ENCODE measurements at places on chromosomes 4 and X.

- DNase-seq: no peak
These were observed 78.5 kb downstream of the PRDM5 start for GRCh38 chr4:120843849-120844527.

- no peak for DNase-seq
These were observed 82.4 kb upstream of the CLCN4 start for GRCh38 chrX:10074241-10074941.

GRCh38 chr4:93649828-93650227 is 178.7 kb upstream of the ATOH1 start:
- DNase-seq: no peak

DNA sequence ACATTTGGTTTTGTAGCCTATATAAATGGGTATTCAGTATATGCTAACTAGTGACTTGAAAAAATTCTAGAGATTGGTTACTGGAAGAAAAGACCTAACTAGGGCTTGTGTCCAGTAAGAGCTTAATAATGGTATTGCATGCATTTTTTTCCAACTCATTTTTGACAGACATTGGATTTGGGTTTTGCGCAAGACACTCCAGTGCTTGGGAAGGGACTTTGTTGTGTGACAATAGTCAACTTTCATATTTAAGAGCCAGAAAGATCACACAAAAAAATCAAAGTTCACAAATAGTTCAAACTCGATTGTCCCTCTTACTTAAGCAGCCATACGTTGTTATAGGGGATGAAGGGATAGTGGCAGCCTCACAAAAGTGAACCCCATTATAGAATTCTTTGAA is 1.2 kb upstream of the HSD17B11 start:
- DNase-seq: no peak

GRCh38 chr4:21680326-21680898 is 268.2 kb downstream of the KCNIP4 start:
- no peak for DNase-seq

- peak; percentile 40 for DNase-seq
These were observed 263.8 kb upstream of the RPS6KA3 start for GRCh38 chrX:20530406-20530921.

DNA sequence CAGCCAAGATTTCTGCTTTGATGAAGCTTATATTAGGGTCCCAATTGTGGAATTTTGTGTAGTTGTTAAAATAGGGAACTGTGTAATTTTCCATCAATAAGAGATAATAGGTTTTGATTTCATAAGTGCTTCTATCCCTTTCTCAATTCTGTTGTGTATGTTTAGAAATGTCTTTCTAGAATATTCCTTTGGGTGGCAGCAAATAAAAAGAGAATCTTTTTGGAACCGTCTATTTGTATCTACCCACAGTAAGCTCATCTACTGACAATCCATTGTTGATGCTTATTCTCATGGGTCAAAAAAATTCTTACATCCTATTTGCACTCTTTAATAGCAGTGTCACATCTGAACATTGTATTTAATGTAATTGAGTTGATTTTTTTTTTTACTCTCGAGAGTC is 61.7 kb downstream of the TMA16 start:
- DNase-seq: peak; percentile 16

DNA sequence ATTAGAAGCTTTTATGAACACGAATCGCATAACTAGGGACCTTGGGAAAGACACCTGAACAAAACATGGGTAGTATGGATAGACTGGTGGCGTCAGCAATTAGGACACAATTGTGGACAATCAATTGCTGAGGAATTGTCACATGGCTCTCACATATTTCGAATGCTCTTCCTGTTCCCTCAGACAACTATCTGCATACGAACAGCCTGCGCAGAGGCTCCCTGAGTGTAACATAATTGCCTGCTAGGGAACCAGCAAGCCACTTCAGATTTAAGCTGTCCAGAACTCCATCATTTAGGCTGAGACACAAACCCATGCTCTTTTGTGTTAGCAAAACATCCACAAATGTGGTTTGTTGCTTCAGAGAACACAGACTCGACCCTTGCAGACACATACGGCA is 160.8 kb downstream of the MGST2 start:
- DNase-seq: no peak

DNA sequence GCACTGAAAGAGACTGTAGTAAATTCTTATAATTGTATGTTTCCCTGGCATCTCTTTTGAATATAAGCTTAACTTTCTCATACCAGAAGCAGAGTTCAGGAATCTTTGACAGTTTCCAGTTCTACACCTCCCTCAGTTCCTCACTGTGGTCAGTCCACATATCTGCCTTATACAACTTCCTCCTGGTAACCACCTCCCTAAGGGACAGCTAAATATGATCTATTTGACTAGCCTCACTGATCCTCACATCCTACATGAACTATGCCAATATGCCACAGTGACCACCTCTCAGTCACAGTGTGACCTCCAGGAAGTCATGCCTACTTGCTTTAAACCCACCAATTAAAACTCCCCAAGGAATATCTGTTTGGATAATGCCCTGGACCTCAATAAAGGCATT is 51.6 kb upstream of the HDAC8 start:
- DNase-seq: no peak

- no peak for DNase-seq
These were observed 72.0 kb upstream of the IL13RA2 start for GRCh38 chrX:115089419-115089818.

- no peak for DNase-seq
These were observed 6.5 kb downstream of the TIFA start for GRCh38 chr4:112279025-112279881.

GRCh38 chrX:143873343-143873742 is 10.5 kb upstream of the UBE2NL start:
- no peak for DNase-seq

DNA sequence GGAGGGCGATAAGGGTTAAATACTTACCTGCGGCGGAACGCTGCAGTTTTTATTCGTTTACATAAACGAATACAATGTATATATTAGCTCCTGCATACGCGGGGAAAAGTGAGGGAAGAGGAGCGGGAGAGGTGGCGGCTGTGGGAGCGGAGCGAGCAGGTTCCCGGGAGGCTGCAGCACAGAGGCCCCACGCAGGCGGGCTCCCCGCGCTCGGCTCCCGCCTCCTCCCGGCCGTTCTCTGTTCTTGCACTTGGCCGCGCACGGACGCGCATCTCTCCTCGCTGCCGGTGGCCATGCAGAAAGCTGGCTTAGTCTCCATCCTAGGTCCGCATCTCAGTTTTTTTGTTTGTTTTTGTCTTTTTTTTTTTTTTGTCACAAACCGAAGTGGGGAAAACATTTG is 340.4 kb upstream of the FAT1 start:
- no peak for DNase-seq

- DNase-seq: no peak
These were observed 753.3 kb downstream of the ADGRL3 start for GRCh38 chr4:61953386-61953785.

- DNase-seq: no peak
These were observed 32.6 kb downstream of the ABHD18 start for GRCh38 chr4:127997534-127998388.

- DNase-seq: no peak
These were observed 16.6 kb upstream of the UGT2B17 start for GRCh38 chr4:68592673-68593072.

- no peak for DNase-seq
These were observed at the start of gene TMEM271 for GRCh38 chr4:576245-576821. TSS of gene TMEM271 (minus strand) at chr4:576295. CDS start at chr4:576062, 233 bp downstream.

DNA sequence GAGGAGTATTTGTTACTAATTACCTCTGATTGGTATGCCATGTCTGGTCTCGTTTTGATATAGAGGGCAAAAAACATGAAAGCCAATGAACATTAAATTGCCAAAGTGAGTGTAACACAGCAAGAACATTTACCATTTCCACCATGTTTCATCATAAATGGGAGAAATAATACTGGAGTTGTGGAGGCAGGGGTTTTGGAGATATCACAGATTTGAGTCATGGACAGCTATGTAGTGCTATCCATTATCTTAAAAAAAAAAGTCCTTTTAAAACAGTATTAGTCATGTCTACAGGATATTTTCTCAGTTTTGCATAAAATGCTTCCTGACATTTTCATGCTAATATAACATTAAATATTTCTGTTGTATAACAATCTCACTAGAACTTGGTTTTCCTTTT is 301.2 kb downstream of the IL1RAPL1 start:
- DNase-seq: no peak

GRCh38 chr4:25484243-25484721 is 107.2 kb downstream of the ANAPC4 start:
- DNase-seq: peak; percentile 89

GRCh38 chr4:48190839-48191238 is 56.8 kb upstream of the TXK start:
- no peak for DNase-seq

DNA sequence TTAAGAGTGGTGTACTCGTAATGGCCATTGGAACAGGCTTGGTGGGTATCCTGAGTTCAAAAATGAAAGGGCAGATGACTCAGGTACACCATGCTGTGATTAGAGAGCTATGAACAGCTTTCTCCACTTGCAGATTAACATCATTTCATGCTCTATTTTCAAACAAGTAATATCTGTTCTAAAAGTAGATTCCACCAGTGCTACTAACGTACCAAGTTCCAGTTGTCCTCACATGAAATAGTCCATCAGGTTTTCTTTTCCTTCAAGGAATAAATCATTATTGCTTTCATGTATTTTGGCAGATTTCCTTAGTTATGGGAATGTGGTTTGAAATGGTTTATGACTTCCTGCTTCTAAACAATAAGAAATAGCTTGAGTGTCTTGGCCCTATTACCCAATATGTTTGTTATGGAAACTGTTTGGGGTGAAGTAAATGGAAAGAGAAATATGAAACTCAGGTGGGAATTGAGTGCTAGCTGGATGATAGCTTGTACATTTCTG is 49.9 kb downstream of the PCDH7 start:
- DNase-seq: no peak

GRCh38 chr4:120446051-120446567 is 379.5 kb upstream of the MAD2L1 start:
- DNase-seq: peak; percentile 23

DNA sequence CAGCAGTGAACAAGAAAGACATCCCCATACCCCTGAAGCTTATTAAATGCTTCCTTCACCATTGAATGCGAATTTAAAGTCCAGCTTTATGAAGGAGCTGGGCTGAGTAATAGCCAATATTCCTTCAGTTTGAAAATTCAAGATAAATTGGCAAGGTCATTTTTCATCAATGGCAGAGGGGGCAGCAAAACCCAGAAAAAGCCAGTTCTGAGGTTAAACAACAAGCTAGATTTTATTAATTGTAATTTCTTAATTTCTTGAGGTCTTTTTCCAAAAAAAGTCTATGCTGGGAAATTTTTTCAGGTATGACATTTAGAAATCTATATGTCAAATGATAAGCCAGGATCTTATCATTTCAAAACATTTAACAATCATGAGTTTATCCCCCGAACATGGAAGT is 808.9 kb downstream of the RPA4 start:
- no peak for DNase-seq

DNA sequence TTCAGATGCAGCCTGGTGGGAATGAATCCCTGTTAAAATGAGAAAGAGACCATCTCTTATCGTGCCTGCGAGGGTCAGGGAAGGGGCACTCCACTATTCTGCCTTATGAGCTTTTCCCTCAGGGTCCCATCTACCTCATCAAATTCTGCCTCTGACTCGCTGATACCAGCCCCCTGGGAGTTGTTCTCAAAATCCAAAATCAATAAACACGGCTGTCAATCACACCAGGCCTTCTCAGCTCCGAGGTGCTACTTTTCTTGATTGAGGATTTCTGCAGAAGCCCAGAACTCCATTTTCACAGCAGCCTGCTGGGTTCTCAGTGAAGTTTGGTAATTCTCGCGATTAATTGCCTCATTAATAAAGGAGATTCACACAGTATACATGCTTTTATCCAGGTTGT is 312.6 kb downstream of the STIM2 start:
- DNase-seq: no peak

GRCh38 chr4:153790962-153791551 is 2.2 kb upstream of the SFRP2 start:
- no peak for DNase-seq

- no peak for DNase-seq
These were observed 21.2 kb downstream of the WDR1 start for GRCh38 chr4:10095296-10095991.

GRCh38 chr4:40750461-40751258 is 905 bp downstream of the NSUN7 start:
- DNase-seq: peak; percentile 11

- no peak for DNase-seq
These were observed 25.6 kb downstream of the HSD17B11 start for GRCh38 chr4:87365348-87365747.

DNA sequence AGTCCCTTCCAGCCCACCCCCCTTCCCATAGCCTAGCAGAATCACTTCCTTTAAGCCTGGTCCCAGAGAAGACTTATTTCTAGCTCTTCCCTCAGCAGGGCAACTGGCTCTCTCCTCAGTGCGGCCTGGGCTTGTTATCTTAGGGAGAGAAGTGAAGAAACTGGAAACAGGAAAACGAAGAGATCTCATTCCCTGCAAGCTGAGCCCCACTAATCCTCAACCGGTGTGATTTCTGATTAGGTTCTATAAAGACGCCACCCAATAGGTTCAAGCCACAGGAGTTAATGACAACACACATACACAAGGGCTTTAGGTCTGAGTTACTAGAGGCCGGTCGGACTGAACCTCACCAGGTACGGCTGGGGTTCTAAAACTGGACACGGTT is 3.2 kb downstream of the GSX2 start:
- DNase-seq: no peak

DNA sequence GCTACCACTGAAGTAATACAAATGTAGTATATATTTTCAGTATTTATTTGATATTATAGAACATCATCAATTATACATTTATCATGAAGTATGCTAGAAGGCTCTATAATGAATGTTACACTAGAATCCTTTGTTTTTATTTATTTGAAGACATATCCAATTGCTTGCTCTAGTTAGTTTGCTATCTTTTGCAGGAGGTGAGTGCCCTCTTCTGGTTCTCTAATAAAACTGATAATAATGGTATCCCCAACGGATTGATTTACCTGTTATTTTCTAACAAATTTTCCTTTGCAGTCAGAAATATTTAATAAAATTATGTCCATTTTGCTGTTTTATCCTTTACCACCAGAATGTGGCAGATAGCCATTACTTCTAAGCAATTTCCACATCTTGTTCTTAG is 274.3 kb upstream of the TACR3 start:
- DNase-seq: peak; percentile 9

DNA sequence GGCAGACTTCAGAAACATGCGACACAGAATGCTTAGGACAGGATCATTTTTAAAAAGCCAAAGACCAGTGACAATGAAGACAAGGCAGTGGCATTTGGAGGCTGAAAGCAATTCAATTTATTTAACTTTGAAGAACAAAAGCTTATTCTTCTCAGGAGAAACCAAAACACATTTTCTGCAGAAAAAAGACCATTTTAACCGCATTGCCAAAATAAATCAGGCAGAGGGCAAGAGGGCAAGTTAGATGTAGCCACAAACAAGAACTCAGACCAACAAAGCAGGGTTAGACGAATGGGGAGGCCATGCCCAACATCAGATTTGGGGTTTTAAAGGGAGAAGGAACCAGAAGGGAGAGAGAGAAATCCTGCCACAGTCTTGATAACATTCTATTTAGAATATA is 58.9 kb downstream of the RELL1 start:
- no peak for DNase-seq

GRCh38 chr4:1297456-1298325 is 8.0 kb downstream of the MAEA start:
- no peak for DNase-seq
